NCI-H1092 (cell line): ENCODE measurements at places on chromosomes 1 and 21.

DNA sequence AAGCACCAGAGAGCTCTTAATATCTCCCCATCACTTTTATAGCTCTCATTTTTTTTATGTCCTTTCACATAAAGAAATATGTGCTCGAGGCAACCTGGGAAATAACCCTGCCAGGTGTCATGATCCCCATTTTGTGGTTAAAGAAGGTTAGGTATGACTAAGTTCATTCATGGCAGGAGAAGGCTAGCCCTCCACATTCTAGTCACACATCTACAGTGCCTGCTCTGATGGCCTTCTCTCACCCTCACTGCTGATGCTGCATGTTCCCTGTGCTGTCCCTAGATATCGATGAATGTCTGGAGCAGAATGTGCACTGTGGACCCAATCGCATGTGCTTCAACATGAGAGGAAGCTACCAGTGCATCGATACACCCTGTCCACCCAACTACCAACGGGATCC lies 187.5 kb downstream of the TPR start:
- DNase-seq, result no peak

DNA sequence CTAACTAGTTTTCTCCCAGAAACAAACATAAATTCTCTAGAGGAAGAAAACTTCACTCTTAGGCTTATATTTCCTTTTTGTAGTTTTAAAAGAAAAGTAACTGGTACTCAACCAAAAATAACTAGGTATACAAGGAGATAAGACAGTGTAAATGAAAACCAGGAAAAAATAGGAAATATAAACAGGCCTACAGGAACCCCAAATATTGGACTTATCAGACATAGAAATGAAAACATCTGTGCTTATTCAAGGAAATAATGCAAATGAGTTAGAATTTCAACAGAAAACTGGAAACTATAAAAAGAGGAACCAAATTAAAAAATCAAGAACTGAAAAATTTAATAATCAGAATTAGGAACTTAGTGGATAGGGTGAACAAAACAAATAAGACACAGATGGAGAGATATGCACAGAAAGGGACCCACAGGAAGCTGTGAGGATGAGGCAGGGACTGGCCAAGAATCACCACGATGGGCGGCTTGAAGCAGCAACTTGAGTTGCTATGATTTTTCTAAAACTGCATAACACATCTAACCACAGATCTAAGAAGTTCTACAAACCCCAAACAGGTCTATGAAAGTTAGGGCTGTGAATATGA lies 67.5 kb upstream of the ACTRT2 start:
- DNase-seq, result no peak

- DNase-seq, result peak; percentile 68
Measured at GRCh38 chr1:209875515-209875914, 47.7 kb downstream of the UTP25 start.

DNA sequence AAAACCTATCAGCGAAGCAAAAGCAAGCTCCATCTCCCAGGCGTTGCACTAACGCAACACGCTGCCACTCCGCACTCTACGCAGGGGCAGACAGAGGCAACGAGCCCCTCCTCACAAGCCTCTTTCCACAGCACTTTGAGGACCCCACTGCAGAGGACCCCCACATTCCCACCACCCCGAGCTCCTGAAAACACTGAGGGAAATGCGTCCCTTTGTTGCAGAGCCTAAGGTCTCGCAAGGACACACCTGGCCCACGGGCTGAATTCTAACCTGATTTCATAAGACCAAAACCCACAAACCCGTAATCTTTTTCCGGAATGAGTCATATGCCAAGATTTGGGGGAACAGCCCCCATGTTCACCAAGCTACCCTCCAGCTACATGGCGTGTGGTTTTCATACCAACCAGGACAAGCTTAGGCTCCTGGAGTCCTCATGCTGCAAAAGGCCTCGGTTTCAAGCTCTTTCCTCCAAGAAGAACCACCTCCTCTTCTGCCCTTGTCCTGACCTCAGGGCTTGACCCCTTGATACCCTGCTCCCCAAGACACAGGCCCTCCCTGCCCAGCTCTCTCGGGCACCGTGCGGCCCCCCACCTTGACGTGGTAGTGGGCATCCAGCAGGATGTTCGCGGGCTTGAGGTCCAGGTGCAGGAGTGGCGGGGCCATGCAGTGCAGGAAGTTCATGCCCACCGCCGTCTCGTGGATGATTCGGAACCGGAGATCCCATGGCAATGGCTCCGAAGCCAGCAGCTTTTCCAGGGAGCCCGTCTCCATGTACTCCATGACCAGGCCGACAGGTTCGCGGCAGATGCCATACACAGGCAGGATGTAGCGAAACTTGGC lies 10.7 kb downstream of the RIPK4 start:
- DNase-seq, result no peak

DNA sequence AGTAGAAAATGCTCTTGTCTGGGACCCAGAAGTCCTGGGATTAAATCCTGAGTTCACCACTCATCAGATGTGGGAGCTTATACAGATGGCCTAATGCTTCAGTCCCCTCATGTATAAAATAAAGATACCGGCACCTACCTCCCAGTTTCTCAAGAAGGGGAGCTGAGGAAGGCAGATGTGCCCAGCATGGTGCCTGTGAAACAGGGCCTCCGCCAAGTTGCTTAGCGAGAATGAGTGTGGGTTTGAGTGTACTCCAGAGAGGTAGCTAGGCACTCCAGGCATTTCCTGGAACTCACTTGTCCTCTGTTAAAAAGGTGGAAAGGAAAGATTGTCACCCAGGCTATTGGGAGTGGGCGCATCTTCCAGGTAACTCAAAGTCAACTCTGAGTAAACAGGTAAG lies 37.8 kb downstream of the IER5 start:
- DNase-seq, result no peak

GRCh38 chr1:67214420-67215174 lies 48.3 kb downstream of the IL23R start:
- no peak for DNase-seq

- DNase-seq, result no peak
Measured at GRCh38 chr1:107990606-107991005, 25.6 kb upstream of the VAV3 start.

- no peak for DNase-seq
Measured at GRCh38 chr1:203867802-203868201, 6.4 kb downstream of the SNRPE start.

- no peak for DNase-seq
Measured at GRCh38 chr1:46719689-46720088, 775 bp upstream of the EFCAB14 start.

GRCh38 chr1:119331915-119332314 lies 36.7 kb upstream of the HAO2 start:
- DNase-seq, result no peak

GRCh38 chr1:160945079-160945478 lies 9.5 kb downstream of the ITLN2 start:
- no peak for DNase-seq

GRCh38 chr21:38787461-38788274 lies 18.1 kb upstream of the ETS2 start:
- DNase-seq, result no peak

DNA sequence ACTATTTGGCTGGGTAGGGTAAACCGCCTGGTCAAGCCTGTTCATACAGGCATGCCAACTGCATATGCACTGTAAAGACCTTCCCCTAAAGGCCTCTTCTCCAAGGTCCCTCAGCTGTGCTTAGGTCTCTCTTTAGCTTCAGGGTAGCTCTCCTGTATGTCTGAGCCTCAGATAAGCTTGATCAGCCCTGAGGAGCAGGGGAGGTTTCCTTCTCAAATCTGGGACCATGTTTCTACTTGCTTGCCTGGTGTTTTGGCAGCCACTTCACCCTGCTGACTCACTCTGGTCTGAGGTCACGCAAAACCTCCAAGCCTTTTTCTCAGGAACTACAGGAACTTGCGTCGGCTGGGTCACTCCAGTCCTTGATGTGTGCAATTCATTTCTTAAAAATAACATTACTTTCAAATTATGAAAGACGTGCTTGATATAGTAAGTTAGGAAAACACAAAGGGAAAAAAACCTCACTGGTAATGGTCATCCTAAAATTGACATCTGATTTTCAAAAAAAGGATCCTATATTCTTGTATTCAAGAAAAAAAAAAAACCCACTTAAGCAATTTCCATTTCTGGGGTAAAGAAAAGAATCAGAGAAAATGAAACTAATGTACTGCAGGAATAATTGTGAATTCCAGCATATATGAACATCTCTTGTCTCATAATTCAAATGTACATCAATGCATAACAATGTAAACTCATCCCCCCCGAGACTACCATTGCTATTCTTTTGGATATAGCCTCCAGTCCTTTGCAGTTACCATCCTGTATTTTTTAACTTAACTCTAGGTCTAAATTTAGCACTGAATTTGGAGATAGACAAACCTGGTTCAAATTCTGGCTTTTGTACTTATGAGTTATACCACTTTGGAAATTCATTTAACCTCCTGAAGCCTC lies 24.8 kb upstream of the RNF19B start:
- DNase-seq, result no peak

DNA sequence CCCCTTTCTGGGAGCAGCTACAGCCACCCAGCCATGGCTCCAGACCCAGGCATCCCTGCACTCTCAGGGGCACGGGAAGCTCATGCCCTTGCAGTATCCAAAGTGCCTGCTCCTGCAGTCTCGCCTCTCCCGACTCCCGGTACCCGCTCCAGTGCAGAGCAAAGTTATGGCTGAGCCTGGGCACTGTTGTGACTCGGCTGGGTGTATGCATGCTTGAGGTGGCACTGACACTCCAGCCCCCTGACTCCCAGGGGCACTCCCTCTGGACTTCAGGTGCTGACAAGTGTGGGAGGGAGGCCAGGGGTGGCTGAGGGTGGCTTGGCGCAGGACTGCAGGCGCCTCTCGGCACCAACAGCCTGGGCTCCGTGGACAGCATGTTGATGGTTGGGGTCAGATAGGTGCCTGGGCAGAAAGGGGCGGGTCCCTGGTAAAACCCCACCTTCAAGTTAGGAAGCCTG lies 580.1 kb upstream of the ADGRL2 start:
- DNase-seq, result no peak

DNA sequence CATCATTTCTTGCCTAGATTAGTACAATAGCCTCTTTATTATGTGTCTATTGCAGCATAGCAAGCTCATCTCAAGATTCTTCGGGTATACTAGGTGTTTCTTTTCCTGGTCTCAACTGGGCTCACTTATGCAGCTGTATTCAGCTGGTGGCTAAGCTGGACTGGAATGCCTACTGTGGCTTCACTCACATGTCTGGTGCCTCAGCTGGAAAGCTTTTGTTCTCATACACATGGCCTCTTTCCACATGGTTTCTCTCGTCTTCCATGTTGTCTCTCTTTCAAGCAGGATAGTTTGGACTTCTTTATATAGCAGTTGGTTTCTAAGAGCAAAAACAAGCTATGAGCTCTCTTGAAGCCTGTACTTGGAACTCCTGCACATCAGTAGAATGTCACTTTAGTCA lies 45.2 kb downstream of the PKN2 start:
- no peak for DNase-seq

GRCh38 chr1:6447818-6448748 lies 17.9 kb downstream of the TNFRSF25 start:
- DNase-seq, result no peak

DNA sequence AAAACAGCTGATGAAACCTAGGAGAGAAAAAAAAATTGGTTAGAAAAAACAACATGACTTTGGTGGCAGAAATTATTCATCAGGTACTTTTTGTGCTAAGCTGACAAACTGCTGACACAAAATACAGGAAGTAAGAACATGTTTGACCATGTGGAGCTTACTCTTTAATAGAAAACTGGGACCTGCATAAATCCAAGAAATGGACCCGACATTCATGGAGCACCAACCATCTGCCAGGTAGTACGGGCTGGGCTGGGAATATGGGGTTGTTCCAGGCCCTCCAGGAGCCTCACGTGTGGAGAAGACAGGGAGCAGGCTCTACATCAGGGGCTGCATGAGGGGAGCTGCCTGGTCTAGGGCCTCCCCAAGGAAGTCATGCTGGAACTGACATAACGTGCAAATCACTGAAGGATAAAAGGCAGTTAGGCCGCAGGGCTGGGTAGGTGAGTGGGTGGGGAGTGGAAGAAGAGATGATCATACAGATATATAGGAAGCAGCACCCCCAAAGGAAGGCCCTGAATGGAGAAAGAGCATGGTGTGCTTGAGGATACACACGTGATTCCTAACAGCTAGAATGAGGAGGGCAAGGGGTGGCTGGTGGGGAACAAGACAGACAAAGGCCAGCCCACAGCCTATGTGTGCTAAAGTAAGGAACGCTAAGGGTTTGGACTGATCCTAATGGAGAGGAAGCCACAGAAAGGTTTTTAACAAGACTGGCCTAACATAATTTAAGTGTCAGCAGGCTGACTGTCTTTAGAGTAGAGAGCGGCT lies 26.1 kb downstream of the CD58 start:
- no peak for DNase-seq

GRCh38 chr1:109876617-109877316 lies 33.9 kb upstream of the CSF1 start:
- DNase-seq, result no peak

GRCh38 chr1:206445116-206445515 lies 25.2 kb upstream of the IKBKE start:
- DNase-seq, result no peak

DNA sequence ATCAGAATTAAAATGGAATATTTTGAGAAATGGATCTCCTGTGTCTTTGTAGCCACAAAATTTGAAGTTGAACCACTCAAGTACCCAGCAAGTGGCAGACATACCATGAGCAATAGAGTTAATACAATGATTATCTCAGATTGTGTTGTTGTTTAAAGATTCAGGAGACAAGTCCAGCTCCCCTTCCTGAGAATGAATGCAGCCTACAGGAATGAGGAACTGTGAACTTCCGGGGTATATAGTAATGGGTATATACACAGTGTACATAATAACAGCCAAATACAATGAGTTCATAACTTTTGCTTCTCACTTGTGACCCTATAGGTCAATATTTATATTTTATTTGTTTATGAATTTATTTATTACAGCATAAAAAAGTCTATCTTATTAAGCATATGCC lies 445.0 kb downstream of the SETD4 start:
- no peak for DNase-seq

DNA sequence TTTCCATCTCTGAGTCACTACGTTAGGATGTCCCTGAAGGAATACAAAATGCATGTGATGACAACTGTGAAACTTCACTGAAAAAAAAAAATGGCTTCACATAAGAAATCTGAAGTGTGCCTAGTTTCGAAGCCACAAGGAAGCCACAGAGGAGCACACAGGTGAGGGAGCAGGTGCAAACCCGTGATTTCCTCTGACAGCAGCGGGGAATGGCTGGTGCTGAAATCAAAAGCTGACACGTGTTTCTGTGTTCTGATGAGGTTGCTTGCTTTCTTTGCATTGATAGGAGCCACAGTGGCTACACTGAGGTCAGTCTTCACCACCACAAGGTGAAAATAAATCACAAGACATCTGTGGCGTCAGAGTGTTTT lies 105.7 kb upstream of the TLR5 start:
- no peak for DNase-seq

GRCh38 chr21:25637851-25638659 lies 1.0 kb upstream of the JAM2 start:
- DNase-seq, result no peak

- DNase-seq, result no peak
Measured at GRCh38 chr1:906600-907420, 16.9 kb upstream of the SAMD11 start.
